Skin of body (tissue), 3 donors: ENCODE measurements at places on chromosomes 1 and 21. TPM values are rescaled to one million over a fixed set of nuclear protein-coding genes. Genes with fewer than 3 reads are reported as not detected.

The MTF2 gene
- total RNA-seq = 35.4 TPM

The IBA57 gene
- total RNA-seq = 5.0 TPM

The SDCCAG8 gene
- total RNA-seq = 55.0 TPM

The LIPI gene
- total RNA-seq = not detected

The OR2T2 gene
- total RNA-seq = not detected

The DAB1 gene
- 1.4 TPM for total RNA-seq

The TAL1 gene
- total RNA-seq = 5.3 TPM

The TMEM35B gene
- 17.0 TPM for total RNA-seq

The ACTL8 gene
- not detected for total RNA-seq

The SOAT1 gene
- 46.4 TPM for total RNA-seq

The IL10 gene
- 1.4 TPM for total RNA-seq

The SEC16B gene
- 9.6 TPM for total RNA-seq

The GBP7 gene
- not detected for total RNA-seq

The OR2AK2 gene
- not detected for total RNA-seq

The CCDC190 gene
- total RNA-seq = 0.49 TPM

The C1orf87 gene
- 0.20 TPM for total RNA-seq

The TBX19 gene
- 1.9 TPM for total RNA-seq

The FMOD gene
- total RNA-seq = 31.9 TPM

The ZMYND12 gene
- total RNA-seq = 0.30 TPM

The WDR64 gene
- total RNA-seq = not detected

The SOD1 gene
- 75.5 TPM for total RNA-seq

The LCE6A gene
- 4.4 TPM for total RNA-seq

The SH2D5 gene
- total RNA-seq = 0.30 TPM

The KCNJ6 gene
- 0.20 TPM for total RNA-seq

The PTPN7 gene
- 1.4 TPM for total RNA-seq

The MATN1 gene
- total RNA-seq = 1.4 TPM

The PLA2G2E gene
- total RNA-seq = not detected

The LAMB3 gene
- 22.7 TPM for total RNA-seq

The FCGR2B gene
- total RNA-seq = 2.8 TPM

The PPIAL4G gene
- under 0.01 TPM for total RNA-seq

The TRNP1 gene
- 4.0 TPM for total RNA-seq

The SNX27 gene
- 33.4 TPM for total RNA-seq

The REN gene
- 0.30 TPM for total RNA-seq

The GPX7 gene
- total RNA-seq = 101 TPM

The SPRR2G gene
- 13.6 TPM for total RNA-seq

The RNF2 gene
- 27.5 TPM for total RNA-seq

The TSTD1 gene
- 29.3 TPM for total RNA-seq

The KIF17 gene
- total RNA-seq = 2.5 TPM

The TRPM2 gene
- total RNA-seq = 1.8 TPM

The WNT4 gene
- 4.2 TPM for total RNA-seq

The GUCA2B gene
- not detected for total RNA-seq

The TTC39A gene
- 4.9 TPM for total RNA-seq

The TMEM269 gene
- total RNA-seq = 0.10 TPM

The TNFRSF25 gene
- total RNA-seq = 11.6 TPM

The C1orf210 gene
- 0.99 TPM for total RNA-seq

The CDK18 gene
- total RNA-seq = 4.2 TPM

The CDC20 gene
- total RNA-seq = 11.2 TPM

The TNFRSF18 gene
- 1.9 TPM for total RNA-seq

The MAP1LC3C gene
- 1.1 TPM for total RNA-seq

The DEPDC1 gene
- 7.8 TPM for total RNA-seq

The LCE1C gene
- total RNA-seq = 9.3 TPM

The FAM151A gene
- not detected for total RNA-seq

The CELA3B gene
- total RNA-seq = not detected
